NCI-H510A treated with DMSO at 0.1 percent for 48 hours (cell line): ENCODE measurements at places on chromosomes 12 and 14.

- no peak for DNase-seq
These were observed 366.3 kb upstream of the GARIN6 start for GRCh38 chr12:99281277-99281676.

DNA sequence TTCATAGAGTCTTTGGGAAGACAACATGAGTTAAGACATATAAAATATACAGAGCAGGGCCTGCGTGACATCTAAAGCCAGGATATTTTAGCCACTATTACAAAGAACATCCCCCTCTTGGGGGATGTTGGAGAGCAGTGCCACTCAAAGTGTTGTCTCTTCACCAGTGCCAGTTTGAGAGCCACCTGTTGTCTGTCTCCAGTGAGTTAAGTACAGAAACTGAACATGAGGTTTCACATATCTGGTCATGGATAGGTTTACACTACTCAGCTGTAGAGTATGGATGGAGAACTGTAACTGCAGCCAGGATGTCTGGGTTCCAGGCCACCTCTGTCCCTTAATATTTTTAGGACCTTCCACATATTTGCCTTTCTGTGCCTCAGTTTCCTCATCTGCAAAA, 39.1 kb downstream of the RNFT2 start:
- peak; percentile 59 for DNase-seq

- DNase-seq = no peak
These were observed 234.4 kb upstream of the SRRM4 start for GRCh38 chr12:118746960-118747359.

DNA sequence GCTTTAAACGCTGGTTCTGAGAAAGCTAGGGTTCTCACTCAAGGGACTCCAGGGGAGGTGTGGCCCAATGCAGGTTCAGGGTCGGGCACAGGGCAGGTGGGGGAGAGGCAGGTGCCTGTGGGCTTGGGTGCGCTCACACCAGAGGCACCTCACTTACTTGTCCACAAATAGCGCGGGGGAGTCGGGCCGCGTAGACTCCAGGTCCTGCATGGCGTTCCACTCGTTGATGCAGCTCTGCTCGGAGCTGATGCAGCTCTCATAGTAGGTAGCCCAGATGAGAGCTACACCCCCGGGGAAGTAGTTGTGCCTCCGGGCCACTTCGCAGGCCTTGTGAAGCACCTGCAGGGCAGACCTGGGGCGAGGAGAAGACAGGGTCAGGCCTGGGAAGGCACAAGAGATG, 49.9 kb downstream of the SSH1 start:
- DNase-seq = no peak
